ENCODE measurements at places on chromosomes 13 and 19. TPM values are rescaled to one million over a fixed set of nuclear protein-coding genes. Genes with fewer than 3 reads are reported as not detected.

DNA sequence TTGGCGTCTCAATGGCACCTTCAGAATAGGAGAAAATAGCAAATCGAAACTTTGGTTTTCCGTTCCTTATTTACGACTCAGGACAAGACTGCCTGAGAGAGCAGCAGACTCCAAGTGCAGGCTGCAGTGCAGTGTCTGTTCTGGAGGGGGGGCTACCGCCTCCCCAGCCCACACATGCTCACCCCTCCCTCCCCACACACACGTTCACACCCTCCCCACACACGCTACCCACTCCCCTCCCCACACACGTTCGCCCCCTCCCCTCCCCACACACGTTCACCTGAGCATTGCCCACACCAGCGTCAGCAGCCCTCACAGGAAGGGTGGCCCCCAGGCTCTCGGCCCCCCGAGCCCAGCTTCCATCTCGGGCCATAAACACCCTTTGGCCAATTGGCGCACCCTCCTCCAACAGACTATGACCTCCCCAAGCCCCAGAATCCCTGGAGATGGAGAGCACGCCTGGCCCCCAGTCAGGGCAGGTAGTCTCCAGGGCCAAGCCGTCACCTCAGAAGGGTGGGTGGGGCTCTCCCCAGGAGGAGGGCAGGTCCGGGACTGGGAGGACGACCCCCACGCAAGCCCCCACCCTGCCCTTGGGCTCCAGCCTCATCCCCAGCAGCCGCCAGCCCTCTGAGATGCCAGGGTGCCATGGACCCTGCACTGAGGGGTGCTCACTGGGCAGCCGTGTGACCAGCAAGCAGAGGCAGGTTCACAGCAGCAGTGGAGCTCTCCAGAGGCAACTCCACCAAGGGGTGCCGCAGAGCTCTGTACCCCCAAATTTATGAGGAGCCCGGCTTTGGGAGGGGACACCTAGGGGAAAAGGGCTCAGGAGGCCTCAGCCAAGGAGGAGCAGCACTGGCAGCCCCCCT is 27.5 kb downstream of the RASA3 start:
- DNase-seq, result no peak

DNA sequence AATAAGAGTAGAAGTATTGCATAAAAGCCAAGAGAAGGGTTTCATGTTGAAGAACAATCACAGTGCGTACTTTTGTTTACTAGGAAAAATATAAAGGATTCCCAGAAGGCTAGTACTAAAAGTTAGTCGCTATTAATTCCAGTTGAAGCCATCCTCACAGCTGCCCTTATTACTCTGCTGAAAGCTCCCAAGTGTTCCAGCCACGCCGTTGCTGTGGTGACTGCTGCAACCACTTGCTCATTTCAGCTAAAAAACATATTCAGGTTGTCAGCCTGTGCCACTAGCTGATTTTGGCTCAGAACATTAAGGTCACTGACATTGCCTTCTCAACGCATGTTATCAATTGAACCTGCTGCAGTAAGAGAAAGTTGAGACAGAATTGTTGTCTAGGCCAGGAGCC is 87.1 kb upstream of the FNDC3A start:
- DNase-seq, result no peak

- DNase-seq, result no peak
These were observed 418.9 kb downstream of the KLF12 start for GRCh38 chr13:73715114-73715910.

GRCh38 chr19:15843203-15843893 is 27.9 kb upstream of the OR10H1 start:
- DNase-seq, result no peak

DNA sequence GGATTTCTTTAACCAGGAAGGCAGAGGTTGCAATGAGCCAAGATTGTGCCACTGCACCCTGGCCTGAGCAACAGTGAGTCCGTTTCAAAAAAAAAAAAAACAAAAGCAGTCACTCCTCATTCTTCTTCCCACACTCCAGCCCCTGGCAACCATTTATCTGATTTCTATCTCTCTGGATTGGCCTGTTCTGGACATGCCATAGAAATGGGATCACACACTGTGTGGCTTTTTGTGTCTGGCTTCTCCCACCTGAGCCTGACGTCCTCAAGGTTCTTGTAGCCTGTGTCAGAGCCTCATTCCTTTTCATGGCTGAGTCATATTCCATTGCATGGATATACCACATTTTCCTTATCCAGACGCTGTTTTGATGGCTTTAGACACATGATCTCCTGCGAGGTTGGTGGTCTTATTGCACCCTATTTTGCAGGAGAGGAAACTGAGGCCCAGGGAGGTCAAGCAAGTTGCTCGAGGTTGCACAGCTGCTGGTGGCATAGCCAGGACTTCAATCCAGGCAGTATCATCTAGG is 15.8 kb upstream of the FEM1A start:
- DNase-seq, result no peak

- peak; percentile 26 for DNase-seq
These were observed 14.0 kb upstream of the RAB20 start for GRCh38 chr13:110575322-110576069.

GRCh38 chr13:111632906-111633305 is 312.5 kb downstream of the TEX29 start:
- no peak for DNase-seq

DNA sequence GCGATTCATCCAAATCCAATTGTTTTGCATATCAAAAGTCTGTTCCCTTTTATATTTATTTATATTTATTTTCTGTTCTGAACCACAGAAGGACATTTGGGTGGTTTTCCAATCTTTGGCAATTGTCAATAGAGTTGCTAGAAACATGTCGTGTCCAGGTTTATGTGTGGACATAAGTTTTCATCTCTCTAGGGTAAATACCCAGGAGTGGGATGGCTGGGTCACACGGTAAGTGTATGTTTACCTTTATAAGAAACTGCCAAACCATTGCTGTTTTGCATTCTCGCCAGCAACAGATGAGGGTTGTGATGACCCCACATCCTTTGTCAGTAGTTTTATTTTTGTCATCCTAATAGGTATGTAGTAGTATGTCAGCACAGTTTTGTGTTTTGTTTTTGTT is 12.5 kb downstream of the AP1M1 start:
- no peak for DNase-seq

GRCh38 chr19:41548954-41549688 is 26.8 kb upstream of the CEACAM21 start:
- no peak for DNase-seq

- DNase-seq, result no peak
These were observed 88.1 kb downstream of the ZNF429 start for GRCh38 chr19:21593502-21593901.

GRCh38 chr13:32115066-32115465 is 83.5 kb downstream of the FRY start:
- DNase-seq, result no peak

GRCh38 chr13:43895940-43896339 is 16.2 kb downstream of the LACC1 start:
- no peak for DNase-seq

GRCh38 chr19:24074720-24075454 is 12.1 kb upstream of the ZNF254 start:
- no peak for DNase-seq

DNA sequence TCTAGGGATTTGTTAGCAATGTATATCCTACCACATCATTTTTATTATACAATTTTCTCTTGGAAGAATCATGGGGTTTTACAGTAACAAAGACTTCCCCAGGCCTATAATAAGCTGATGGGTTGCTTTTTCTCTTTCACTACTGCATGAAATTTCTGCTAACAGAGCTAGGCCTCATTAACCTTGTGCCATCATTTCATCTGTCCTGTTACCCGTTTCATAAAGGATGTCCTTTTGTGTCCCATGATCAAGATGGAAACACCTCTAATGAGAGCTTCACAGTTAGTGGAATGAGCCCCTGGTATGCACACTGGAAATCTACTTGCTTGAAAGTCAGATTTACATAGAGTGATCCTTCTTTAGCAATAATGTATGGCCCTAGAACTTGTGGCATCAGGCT is 138.7 kb downstream of the RXFP2 start:
- no peak for DNase-seq

GRCh38 chr13:76851961-76852360 is 34.2 kb downstream of the KCTD12 start:
- no peak for DNase-seq

- peak; percentile 88 for DNase-seq
These were observed 1.1 kb upstream of the ZNF763 start for GRCh38 chr19:11963566-11964355.

DNA sequence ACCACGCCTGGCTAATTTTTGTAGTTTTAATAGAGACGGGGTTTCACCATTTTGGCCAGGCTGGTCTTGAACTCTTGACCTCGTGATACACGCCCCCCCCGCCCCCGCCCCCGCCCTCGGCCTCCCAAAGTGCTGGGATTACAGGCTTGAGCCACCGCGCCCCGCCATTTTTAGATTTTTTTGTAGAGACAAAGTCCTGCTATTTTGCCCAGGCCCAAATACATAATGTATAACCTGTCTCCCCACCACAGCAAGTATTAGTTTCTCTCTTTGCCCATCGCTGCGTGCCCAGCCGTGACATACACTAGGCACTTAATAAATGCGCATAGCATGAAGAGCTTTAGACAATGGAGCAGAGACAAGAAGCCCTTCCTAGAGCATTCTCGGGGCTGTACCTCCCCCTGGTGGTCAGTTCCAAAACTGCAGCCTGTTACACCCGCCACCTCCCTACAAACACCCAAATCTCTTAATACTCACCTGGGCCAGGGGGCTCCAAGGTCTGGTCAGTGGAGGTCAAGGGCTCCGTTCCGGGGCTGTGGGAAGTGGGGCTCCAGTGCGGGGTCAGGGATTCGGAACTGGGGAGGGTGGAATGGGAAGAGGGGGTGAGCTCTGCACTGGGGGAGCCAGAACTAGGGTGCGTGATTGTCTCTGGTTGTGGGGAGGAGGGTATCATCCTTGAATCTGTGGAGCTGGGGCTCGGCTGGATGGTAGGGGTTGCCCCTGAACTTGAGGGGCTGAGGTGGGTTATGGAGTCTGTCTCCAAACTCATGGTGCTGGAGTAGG is 22.5 kb downstream of the IQCN start:
- peak; percentile 69 for DNase-seq

GRCh38 chr19:1407528-1408299 is at the start of gene DAZAP1:
TSS of gene DAZAP1 (plus strand) at chr19:1407586. CDS start at chr19:1407774, 188 bp downstream.
- peak; percentile 44 for DNase-seq

GRCh38 chr13:80047406-80047805 is 293.5 kb downstream of the SPRY2 start:
- DNase-seq, result no peak

GRCh38 chr19:10093295-10094186 is 7.4 kb downstream of the SHFL start:
- DNase-seq, result no peak

GRCh38 chr19:14779151-14779550 is 791 bp upstream of the ADGRE2 start:
- DNase-seq, result no peak

- DNase-seq, result no peak
These were observed 12.8 kb upstream of the SAMD1 start for GRCh38 chr19:14103310-14103709.

DNA sequence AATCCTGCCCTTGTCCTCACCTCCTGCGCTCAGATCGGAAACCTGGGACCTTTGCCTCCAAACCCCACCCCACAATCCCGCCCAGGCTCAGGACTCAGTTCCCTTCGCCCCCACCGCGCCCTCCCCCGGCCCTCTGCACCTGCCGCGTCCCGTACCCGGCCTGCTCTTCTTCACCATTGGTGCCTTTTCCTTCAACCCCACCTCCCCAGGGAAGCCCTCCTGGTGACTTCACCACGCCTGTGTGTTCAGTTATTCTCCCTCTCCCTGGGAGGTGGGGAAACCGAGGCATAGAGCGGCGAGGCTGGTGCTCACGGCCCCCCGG is 19.3 kb upstream of the TCF3 start:
- DNase-seq, result no peak

- no peak for DNase-seq
These were observed 354.4 kb downstream of the KCNRG start for GRCh38 chr13:50369646-50370045.

The KLK15 gene
- total RNA-seq, result not detected

The HPN gene
- 3.4 TPM for total RNA-seq

The ZNF536 gene
- 4.0 TPM for total RNA-seq

The EFNA2 gene
- total RNA-seq, result not detected

The COX7A1 gene
- total RNA-seq, result 2,839 TPM

The NTN5 gene
- 0.11 TPM for total RNA-seq

The CEACAM7 gene
- 0.16 TPM for total RNA-seq

The MYO16 gene
- 1.7 TPM for total RNA-seq

The DPY19L3 gene
- total RNA-seq, result 5.2 TPM

The IGFL2 gene
- not detected for total RNA-seq
